ENCODE measurements at places on chromosomes 5 and 9.
A peak's percentile ranks its signal among the peaks of the same experiment; 100 is the strongest.

GRCh38 chr5:127581450-127581849, 64.0 kb downstream of the PRRC1 start:
- no peak for DNase-seq

DNA sequence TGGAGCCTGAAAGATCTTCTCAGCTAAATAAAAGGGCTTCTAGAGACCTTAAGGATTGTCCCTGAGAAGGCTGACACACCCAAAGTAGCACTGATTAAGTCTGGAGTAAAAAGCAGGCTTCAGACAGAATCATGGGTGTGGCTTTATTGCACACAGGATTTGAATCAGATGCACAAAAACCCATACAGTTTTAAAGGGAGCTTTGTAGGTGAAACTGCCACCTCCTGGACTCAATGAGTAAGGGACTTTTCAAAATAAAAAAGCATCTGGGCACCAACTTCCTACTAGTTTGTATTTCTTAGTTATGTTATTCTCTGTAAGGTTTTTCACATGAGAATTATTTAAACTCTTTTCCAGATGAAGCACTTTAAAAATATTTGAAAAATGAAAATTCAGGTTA, 129.4 kb downstream of the EDIL3 start:
- DNase-seq: no peak

DNA sequence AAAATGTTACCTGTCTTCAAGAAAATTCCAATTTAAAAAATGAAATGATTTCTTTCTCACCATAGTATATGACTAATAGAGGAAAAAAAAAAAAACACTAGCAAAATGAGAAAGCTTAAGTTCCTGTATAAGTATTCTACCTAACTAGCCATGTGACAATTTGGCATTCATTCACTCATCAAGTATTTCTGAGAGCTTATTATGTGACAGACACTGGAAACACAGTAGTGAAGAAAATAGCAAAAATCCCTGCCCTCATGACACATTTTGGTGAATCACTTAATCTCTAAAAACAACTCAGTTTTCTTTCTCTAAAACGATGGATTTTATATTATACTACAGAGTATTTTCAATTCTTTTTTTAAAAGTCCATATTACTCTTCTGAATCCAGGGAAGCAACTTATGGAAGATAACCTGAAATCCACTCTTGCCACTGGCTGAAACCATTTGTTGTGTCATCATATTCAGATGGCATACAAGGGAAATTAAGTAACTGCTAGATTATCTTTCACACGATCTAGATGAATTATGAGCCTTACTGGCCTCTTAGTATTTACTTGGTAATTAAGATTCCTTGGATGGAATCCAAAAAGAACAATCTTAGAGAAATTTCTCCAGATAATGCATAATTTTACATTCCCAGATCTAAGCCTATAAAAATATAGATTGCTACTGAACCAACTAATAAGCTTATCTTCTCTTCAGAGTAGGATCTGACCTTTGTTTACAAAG, 5.5 kb downstream of the PTBP3 start:
- DNase-seq: no peak

- DNase-seq: no peak
Observed at GRCh38 chr9:87635656-87636501, 90.0 kb upstream of the CTSL start.

DNA sequence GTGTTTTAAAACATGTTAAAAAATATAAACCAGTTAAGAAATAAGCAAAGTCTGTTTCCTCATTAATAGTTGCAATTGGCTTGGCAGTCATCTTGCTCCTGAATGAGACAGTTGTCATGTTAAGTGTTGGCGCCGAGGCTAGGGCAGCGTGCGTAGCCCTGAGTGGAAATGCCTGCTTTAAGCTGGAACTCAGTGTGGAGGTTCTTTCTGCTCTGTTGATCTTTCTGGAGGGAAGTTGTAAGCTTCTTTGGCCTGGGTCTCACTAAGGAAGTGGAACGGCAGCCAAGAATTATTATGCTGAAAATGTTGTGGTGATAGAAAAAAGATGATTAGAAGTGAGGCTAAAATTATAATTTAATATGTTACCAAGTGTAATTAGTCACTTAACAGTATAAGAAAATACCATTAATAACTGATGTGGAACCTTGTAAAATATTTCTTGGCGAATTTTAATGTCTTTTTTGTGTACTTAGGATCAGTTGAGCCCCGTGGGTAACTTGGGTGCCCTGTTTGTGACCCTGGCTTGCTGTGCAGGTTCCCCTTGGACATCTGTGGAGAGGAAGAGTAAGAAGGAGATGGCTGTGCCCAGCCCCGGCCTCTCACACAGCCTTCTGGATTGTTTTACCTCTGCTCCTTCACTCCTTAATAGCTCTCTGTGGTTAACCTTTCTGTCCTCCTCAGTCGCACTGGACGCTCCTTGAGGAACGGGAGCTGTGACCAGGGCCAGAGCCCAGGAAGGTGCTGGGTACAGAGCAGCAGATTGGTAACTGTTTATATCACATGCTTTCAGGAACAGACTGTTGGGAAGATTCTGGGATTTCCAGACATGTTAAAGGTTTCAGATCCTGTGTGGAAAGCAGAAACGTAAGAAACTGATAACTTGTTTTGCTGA, 31.0 kb downstream of the PCBD2 start:
- no peak for DNase-seq

DNA sequence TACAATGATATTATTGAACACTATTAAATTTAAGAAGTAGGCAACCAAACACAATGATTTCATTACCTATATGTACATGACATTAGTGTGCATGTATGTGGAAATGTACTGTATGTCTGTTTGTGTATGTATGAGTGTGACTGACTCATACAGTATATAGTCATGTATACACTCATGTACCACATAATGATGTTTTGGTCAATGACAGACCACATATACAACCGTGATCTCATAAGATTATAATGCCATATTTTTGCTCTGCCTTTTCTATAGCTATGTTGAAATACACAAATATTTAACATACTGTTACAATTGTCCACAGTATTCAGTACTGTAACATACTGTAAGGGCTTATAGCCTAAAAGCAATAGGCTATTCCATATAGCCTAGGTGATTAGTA, 19.7 kb downstream of the SVEP1 start:
- no peak for DNase-seq

- no peak for DNase-seq
Observed at GRCh38 chr5:120684749-120685415, 220.8 kb downstream of the PRR16 start.

GRCh38 chr9:80030801-80031200, 459.0 kb downstream of the TLE4 start:
- DNase-seq: no peak

GRCh38 chr9:18684593-18685317, 210.8 kb downstream of the ADAMTSL1 start:
- DNase-seq: no peak

DNA sequence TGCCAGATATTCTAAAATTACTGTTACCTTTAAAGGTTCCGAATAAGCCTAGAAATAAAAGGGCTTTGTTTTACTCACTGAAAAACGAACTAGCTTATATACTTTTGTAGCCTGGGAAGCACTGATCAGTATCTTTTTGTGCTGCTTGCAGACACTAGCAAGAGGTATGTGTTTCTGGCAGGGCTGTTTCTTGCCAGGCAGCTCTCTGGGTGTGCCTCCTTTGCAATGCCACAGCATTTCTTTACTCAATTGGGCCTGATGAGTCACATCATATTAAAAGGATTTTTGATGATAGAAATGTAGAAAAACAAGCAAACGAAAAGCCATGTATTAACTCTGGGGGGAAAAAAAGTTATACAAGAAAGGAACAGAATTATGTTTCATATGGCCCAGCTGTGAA, 35.6 kb downstream of the CD180 start:
- no peak for DNase-seq

DNA sequence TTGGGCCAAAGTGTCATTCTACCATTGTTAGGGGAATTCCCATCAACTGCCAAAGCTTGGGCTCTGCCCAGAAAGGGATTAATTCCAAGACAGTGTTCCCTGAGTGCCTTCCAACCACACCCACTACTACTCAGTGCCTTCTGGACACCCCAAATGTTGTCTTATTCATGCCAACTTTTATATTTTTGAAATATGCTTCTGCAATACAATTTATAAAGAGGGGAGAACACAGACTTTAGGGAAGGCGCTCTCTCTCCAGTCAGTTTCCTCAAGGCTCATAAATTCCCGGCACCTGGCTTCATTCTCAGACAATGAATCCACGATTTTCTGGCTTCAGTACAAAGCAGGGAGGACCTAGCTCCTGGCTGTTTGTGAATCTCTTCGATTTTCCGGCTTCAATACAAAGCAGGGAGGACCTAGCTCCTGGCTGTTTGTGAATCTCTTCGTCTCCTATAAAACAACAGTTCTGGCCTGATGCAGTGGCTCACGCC, 120.1 kb upstream of the MYO10 start:
- DNase-seq: peak; percentile 27

GRCh38 chr5:55324815-55325418, 17.1 kb downstream of the MTREX start:
- no peak for DNase-seq

DNA sequence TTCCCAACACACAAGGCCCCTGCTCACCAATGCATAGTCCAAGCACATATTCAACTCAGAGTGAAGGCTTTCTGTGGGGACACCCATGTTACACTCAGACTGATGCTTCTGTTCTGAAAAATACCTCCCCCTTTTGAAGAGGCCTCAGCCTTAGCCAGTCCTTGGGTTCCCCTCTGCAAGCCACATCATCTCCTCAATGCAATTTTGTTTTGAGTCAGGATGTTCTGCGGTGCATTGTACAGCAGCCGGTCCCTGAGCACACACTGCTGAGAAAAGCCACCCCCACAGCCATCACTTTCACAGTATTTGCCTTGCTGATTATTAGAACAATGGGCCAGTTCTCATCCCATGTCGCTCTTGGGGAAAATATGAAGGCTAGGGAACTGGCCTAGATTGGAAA, 241.2 kb downstream of the FAM114A2 start:
- DNase-seq: no peak

- DNase-seq: no peak
Observed at GRCh38 chr9:86406366-86406765, 52.2 kb upstream of the TUT7 start.

GRCh38 chr9:6305954-6306563, 22.1 kb upstream of the TPD52L3 start:
- no peak for DNase-seq

- DNase-seq: no peak
Observed at GRCh38 chr9:2718001-2718697, 839 bp downstream of the KCNV2 start.

DNA sequence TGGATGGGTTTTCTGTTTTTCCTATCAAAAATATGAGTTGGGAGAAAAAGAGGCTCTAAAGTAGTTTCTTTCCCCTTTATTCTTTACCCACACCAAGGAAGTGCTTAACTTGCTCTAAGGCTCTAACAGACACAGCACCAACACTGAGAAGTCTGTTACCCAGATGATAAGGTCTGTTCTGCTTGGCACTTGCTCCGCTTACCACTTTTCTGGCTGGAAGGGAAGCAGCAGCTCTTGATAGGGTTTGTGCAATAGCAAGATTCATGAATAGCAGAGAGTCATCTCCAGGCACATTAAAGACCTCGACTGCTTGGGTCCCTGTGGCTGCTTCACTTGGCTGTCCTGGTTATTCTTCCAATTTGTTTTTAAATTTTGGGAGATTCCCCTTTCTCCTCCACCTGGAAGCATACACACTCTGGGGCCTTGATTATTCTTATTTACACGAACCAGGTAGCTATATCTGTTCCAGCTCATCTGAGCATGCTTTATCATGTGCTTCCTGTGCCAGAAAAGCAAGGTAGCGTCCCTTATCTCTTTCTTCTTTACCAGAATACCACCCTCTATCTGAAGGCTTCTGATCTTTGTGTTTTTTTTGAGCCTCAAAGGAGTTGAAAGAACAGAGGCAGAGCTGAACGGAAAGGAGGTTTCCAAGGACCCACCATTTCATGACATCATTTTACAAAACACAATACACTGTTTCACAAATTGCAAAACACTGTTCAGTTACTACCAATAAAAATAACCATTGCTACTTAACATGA, 24.8 kb downstream of the PPP3R2 start:
- no peak for DNase-seq

DNA sequence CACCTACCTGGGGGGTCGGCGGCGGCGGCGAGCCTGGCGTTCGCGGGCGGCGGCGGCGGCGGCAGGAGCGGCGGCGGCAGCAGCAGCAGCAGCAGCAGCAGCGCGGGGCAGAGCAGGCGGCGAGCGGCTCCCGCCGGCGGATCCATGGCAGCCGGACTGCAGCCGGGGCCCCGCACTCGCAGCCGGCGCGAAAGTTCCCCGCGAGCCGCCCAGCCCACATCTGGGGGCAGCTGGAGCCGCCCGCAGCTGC, 153 bp downstream of the ADAMTS2 start:
- no peak for DNase-seq

- DNase-seq: no peak
Observed at GRCh38 chr5:10600626-10601245, 36.9 kb downstream of the ANKRD33B start.

DNA sequence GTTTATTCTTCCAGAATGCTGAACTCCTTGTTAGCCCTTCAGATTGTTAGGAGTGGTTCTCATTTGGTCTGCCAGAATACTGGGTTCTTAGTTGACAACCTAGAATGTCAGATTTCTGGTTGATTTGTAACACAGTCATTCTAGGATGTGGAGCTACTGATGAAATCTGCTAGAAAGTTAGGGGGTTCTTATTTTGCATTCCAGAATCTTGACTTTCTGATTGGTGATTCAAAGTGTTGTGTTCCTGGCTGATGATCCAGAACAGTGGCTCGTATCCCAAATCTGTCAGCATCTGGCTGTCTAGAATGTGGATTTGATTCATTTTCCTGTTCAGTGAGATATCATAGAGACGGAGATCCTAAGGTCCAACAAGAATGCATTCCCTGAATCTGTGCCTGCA, 21.9 kb downstream of the PTGS1 start:
- DNase-seq: no peak
